ENCODE measurements at places on chromosomes 11 and 22.

GRCh38 chr22:45544588-45545170 lies 42.0 kb downstream of the FBLN1 start:
- DNase-seq: no peak

GRCh38 chr22:42176255-42176915 lies 45.8 kb upstream of the CYP2D6 start:
- no peak for DNase-seq

DNA sequence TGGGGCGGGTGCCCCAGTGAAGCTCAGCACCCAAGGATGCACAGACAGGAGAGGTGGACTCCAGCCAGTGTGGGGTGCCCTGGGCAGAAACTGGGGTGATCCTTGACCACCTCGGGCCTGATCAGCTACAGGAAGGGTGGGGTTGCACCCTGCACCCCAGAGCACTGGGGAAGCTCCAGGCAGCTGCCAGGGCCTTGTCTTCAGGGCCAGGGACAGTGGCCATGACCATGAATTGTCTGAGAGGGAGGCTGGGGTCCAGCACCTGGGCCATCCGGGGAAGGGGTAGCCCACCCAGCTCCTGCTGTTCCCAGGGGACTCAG lies 17.6 kb downstream of the IL17REL start:
- no peak for DNase-seq

- DNase-seq: no peak
These were observed 2.7 kb upstream of the NEAT1 start for GRCh38 chr11:65419772-65420481.

DNA sequence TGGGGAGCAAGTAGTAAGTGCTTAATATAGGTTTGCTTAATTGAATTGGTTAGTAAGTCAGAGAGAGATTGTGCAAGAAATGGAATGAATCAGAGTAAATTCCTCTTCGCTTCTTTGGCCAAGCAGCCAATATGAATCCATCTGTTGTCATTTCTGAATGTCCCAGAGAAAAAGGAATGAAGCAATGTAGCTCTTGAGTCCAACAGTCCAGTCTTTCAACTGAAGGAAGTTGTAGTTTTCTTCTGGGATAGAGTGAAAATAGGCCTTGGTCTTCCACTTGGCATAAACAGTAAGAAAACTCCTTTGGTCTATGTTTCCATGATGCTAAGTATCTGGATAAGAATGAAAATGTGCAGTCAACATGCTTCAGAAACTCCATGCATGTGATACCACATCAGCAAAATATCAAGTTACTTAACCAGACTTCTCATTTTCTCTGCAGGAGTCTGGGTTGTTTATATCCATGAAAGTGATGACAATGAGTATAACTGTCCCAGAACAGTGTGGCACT lies 1.8 kb upstream of the FIBIN start:
- DNase-seq: no peak
